ENCODE measurements at places on chromosomes 2 and 18.

DNA sequence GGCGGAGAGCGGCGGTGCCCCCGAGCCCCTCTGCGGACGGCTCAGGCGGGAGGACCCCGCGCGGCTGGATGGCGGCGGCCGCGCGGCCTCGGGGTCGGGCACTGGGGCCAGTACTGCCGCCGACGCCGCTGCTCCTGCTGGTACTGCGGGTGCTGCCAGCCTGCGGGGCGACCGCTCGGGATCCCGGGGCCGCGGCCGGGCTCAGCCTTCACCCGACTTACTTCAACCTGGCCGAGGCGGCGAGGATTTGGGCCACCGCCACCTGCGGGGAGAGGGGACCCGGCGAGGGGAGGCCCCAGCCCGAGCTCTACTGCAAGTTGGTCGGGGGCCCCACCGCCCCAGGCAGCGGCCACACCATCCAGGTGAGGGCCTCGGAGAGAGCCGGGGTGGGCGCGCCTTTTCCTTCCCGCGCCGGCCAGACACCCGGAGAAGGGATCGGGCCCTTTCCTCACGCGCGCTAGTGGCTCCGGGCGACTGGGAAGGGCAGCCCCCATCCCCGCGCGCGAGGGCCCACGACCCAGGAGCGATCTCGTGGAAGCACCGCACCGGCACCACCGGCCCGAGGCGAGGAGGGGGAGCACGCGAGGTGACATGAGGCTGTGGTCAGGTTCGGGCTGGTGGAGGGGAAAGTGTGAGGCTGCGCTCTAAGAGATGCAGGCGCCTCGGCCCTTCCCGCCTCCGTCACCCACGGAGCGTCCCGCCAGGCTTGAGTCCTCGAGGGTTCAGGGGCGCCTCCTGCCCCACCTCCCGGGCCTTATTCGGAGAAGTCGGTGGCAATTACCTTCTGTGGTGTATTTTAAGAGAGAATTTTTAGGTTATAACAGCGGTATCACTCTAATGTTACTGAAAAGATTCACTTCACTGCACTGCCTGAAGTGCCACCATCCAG, 607 bp downstream of the LAMA3 start:
- peak; percentile 45 for DNase-seq

DNA sequence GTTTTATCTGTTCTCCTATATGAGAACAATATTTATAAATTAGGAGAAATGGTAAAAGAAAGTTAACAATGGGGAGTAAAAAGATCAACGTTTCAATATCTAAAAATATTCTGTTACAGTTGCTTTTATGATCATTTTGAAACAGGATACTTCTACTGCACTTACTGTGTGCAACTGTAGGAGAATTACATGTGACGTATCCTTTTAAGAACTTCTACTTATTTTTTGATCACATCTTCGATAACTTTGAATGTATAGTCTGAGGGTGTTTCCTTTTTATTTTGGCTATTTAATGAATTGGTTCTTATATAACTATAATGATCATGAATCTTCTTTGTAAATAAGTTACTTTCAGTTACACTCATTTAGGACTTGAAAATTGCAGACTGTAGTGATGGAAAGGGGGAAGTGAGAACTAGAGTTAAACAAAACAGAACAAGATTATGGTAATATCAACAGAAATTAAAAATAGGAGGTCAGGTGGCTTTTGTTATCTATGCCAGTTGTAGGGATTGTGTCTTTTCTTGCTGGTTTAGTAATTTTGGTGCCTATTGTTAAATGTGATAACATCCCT, 109.9 kb downstream of the MSTN start:
- peak; percentile 6 for DNase-seq

- no peak for DNase-seq
These were observed 11.6 kb upstream of the CPS1 start for GRCh38 chr2:210544831-210545230.

DNA sequence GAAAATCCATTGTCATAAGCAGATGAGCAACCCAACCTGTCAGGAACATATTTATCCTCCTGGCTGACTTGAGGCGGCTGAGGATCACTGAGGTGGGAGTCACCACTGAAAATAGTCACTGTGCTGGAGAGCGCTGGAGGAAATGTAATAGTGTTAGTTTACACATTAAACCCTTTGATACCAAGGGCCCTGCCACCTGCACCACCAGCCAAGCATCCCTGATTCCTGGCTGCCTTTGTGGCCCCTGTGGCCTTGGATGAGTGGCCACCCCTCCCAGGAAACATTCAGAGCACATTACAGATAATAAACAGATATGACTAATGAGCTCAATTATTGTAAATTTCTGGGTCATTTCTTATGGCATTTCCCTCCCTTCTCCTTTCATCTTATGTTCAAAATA, 105.9 kb downstream of the LYPD1 start:
- no peak for DNase-seq

- DNase-seq = no peak
These were observed 111.1 kb downstream of the ADCYAP1 start for GRCh38 chr18:1015777-1016176.

DNA sequence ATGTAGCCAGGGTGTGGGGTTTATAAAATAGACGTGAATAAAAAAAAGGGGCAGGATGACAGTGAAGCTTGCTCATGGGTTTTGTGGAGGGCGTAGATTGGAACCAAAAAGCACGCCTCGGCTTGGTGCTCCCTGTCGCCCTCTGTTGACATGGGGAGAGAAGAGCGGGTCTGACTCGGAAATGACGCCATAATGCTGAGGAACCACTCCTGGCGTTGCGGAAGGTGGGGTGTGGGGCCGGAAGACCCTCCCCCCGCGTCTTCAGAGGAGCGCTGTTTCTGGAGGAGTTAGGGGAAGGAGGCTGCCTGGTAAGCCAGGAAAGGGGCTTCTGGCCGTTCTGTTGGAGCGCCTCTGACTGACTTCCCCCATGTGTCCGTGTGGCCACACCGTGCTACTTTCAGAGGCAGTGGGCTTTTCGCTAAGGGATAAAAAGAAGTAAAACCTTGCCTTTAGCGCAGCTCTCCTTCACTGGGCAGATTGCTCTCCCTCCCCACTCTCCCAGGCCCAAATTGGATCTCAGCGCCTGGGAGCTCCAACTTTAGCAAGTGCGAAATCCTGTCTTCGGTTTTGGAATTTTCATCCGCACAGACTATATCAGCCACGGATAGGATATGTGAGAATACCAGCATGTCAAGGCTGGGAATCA, 42.8 kb downstream of the PLEKHA3 start:
- DNase-seq = peak; percentile 44

DNA sequence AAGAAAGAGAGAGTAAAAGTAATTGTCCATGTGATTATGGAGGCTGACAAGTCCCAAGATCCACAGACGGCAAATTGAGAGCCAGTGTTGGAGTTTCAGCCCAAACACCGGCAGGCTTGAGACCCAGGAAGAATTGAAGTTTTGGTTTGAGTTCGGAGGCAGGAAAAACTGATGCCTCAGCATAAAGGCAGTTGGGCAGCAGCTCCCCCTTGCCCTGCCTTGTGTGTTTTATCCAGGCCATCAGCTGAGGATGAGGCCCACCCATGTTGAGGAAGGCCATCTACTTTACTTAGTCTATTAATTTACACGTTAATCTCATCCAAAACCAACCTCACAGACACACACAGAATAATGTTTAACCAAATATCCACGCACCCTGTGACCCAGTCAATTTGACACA, 64.6 kb upstream of the SERPINE2 start:
- DNase-seq = no peak

DNA sequence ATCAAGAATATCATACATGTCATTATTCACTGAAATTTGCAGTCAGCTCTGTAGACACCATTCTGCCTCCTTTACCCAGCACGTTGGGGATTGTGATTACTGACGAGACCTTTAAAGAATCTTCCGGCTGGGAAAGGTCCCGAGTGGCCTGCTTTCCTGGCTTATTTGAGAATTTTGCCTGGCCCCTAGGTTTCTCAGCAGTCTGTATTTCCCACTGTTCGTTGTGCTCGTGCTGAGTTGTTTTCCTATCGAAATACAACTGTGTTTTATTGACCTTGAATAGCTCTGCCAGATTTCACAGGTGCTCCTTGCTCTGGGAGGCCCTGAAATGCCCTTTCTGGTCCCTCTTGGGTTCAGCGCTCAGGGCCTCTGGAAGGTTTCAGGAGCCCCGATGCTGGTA, 94.9 kb downstream of the AGAP1 start:
- DNase-seq = no peak

GRCh38 chr2:168378960-168379669, 77.0 kb upstream of the CERS6 start:
- DNase-seq = no peak

- no peak for DNase-seq
These were observed 38.9 kb downstream of the DHX57 start for GRCh38 chr2:38836791-38837190.
